ENCODE measurements at places on chromosomes 4 and X.

DNA sequence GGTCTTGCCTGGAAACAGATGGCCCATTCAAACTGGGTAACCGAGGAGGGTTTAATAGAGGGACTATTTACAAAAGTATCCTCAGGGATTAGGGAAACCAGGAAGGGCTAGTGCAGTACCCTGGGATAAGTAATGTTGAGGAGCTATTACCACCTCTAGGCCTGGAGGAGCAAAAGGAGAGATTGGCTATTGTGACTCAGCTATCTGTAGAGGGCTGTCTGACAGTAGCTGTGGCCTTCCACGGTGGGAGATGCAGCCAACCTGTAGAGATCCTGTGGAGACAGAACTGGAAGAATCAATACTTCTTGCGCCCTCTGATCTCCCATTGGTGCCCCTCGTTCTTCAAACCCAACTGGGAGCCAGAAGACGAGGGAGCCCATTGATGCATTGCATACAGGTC, 34.1 kb upstream of the RPS6KA3 start:
- DNase-seq = no peak

GRCh38 chr4:186024637-186025407, 44.1 kb upstream of the TLR3 start:
- no peak for DNase-seq

DNA sequence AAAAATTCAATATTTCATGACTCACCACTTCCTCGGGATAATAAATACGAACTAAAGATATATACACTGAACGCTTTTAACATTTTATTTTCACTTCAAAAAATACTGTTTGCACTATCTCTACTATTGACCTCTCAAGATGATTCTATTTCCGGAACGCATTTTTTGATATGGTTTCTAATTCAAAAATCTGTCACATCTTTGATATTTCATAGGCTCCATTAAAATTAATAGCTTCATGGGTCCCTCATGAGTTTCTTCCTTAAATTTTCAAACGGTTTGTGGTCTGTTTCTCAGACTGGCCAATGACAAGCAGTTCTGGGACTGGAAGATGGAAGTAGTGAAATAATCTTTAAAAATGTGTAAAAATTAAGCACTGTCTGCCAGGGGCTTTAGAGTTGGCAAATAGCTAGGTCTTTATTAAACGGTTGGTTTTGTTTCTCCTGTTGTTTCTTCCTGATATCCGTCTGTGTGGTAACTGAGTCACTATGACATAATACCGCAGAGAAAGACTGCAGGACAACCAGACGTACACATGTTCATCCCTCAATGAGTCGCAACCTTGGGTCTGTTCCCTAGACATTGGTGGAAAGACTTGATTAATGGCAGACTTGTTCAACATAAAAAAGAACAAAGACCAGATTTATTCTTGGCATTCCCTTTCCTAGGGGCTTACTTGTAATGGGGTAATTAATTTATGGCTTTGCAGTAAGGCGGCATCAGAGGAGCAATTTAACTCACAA, 133.8 kb downstream of the PALLD start:
- DNase-seq = no peak

DNA sequence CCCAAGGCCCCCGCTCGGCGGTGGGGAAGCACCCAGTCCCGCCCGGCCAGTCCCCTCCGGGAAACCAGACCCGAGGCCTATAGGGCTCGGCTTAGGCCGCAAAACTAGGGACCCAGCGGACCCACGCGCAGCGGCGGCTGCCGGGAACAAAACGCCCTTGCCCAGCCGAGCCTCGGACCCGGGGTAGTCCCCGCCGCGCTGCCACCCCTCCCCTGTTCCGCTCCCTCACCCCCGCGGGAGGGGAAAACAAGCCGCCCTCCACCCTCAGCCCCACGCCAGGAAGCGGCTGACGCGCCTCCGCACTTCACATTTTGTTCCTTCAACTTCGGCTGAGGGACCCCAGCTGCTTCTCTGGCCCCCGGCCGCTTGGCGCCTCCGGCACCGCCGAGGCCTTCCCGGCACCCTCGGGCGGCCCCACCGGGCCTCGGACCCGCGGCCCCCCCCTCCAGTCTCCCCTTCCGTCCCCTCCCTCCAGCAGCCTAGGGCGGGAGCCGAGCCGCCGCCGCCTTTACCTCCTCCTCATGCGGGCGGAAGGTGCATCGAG, 694 bp downstream of the PDS5A start:
- DNase-seq = no peak

- no peak for DNase-seq
These were observed 40.2 kb downstream of the STK26 start for GRCh38 chrX:132063334-132063733.

GRCh38 chr4:43987331-43987944, 461.2 kb downstream of the KCTD8 start:
- DNase-seq = no peak

DNA sequence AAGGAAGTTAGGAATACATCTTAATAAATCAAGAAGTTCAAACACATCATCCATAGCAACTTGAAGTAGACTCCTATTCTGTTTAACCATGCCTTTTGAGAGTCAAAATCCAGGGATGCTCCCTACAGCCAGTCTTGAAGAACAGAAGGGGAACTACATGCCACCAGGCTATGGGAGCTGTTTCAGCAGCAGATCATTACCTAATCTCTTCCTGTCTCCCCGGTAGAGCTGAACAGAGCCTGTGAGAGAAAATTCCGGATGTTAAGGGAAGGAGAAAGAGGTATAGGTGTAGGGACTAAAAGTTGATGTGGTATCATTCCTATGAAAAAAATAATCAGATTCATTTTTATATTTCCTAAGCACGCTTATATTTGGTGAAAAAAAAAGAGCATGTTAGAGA, 352.2 kb downstream of the SPRY1 start:
- DNase-seq = no peak

DNA sequence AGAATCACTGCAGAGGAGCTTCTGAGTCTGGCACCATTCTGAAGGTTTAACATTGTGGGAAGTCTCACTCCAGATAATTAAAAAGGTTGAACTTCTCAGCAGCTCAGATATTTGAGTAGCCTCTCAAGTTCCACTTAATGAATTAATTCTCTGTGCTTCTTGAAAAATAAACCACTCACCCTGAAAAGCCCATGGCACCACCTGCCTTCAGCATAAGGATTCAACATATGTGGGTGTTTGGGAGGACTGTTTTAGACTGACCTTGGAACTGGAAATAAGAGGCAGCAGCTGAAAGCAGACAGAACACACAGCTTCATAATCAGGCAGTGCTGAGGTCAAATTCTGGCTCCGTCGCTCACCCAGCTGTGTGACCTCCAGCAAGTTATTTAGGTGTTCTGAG, 100.6 kb downstream of the KCNIP4 start:
- DNase-seq = no peak

GRCh38 chr4:1518997-1519700, 112.9 kb upstream of the NKX1-1 start:
- no peak for DNase-seq

Data from omental fat pad (tissue), 4 donors.